ENCODE measurements at places on chromosomes 7 and 10. TPM values are rescaled to one million over a fixed set of nuclear protein-coding genes. Genes with fewer than 3 reads are reported as not detected.

GRCh38 chr7:10646194-10646593, 327.5 kb upstream of the PHF14 start:
- DNase-seq = no peak

GRCh38 chr10:71850743-71851464, at the start of gene PSAP:
Gene PSAP, minus strand, starts transcription at chr10:71851251. Its CDS starts 30 bp downstream, at chr10:71851221.
- DNase-seq = peak; percentile 100

DNA sequence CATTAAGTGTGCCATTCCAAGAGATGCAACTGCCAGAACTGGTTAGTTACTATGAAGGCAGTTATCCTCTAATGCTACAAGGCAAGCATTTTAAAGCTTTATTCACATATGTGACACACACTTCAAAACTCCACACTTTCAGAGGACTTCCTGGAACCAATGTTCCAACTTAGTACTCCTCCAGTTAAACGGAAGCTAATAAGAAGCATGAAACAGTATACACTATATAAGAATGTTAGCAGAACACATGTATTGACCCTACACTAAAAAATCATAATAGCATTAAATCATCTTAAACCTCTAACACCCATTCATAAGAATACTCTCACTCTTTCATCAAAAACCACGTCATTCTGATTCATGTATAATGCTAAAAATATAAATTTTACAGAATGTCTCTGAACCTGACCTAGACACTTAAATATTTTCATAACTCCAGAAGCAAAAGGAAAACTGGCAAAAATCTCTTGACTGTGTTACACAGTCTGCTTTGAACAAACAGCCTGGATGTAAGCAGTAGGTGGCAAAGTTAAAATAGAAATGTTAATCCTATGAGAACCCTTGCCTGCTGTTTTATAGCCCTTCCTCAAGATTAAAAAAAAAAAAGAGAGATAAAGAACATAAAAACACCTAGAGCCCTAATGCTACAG, 135.0 kb downstream of the SEMA3C start:
- no peak for DNase-seq

DNA sequence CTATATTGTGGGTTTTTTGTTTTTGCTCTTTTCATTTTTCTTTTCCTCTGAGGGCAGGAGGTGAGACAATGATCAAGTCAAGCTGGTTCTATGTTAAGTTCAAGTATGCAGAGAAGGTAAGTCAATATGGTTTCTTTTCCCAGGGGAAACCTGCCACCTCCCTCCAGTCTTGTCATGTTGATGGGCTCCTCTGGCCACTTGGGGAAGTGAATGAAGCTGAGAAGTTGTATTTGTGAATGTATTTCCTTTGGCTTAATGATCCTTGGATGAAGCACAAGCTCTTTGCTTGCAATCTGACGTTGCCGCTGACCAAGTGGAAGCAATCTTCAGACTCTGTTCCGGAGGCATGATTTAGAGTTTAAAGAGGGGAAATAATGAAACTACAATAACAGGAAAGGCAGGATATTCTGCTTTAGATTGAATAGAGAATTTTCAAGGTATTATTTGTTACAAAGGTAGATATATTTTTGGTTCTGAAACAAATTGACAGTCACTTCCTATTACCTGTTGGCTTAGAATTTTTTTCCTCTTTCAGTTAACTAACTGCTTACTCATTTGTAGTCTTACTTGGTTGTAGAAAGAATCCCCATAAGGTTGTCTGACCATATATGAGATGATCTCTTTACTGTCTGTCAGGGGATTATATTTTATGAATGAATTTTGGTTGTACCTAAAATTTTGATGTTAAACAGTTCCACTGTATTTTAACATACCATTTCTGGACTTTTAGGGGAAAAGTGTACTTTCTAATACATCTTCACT, 369.6 kb downstream of the AUTS2 start:
- DNase-seq = no peak

Gene MAGI2
- 6.3 TPM for total RNA-seq

DNA sequence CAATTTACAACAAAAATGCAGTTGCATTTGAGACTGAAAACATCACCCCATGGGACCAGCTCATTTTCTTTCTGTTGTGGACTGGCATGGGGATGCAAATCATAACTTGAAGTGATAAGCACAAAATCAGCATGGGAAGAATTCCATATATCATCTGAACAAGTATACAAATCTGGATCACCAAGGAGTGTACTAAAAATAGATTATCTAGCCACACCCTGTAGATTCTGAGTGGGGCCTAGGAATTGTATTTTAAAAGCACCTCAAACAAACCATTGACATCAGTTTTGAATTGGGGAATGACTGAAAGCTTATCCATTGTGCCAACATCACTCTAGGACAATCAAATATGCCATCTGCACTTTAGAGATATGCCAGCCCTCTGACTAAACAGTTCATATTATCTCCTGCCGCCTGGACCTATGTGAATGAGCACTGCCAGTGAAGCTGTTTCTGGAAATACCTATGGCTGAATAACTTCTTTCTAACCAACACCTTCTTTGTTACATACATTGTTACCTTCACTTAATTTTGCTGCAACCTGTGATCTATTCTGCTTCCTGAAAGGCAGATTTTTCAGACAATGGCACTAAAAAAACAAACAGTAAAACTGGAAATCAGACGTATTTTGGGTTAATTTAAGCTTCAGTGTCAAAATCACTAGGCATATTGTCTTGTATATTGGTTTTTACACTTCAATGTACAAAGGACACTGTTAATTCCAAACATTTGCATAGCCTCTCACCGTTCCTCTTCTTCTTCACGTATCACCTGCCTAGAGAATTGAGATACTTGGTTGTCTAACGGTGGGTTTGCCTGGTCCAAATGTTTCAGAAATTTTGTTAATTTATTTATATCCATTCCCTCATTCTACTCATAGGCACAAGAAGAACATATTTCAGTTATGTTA, 42.4 kb upstream of the HGF start:
- no peak for DNase-seq

DNA sequence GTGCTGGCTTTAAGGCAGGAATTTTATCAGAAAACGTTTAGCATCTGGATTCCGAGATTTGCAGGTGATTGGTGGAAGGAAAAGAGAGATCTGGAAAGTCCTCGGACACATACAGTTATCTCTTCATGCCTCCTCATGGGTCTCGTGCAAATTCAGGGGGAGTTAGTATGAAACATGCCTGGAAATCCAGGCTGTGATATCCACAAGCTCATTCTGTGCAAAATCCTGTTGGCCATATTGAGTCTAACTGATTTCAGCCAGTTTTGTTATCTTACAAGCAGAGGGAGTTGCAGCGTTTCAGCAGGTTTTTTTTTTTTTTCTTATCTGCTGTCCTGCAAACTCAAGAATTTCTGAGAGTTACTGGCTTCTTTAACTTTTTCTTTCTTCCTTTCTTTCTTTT, 411.5 kb downstream of the GALNT17 start:
- no peak for DNase-seq

GRCh38 chr10:115141254-115141653, 48.1 kb downstream of the ATRNL1 start:
- no peak for DNase-seq

Gene TET1
- 1.2 TPM for total RNA-seq

GRCh38 chr10:83272666-83273434, 866.5 kb upstream of the GHITM start:
- no peak for DNase-seq

Gene UCN3
- total RNA-seq = not detected

Gene PLAC9
- total RNA-seq = 30.4 TPM

Gene PRSS1
- not detected for total RNA-seq

Data from cardiac septum (tissue), 1 donor.